EH (cell line): ENCODE measurements at places on chromosomes 16 and 17.

GRCh38 chr16:81864646-81865382 is 85.7 kb downstream of the PLCG2 start:
- DNase-seq = no peak

DNA sequence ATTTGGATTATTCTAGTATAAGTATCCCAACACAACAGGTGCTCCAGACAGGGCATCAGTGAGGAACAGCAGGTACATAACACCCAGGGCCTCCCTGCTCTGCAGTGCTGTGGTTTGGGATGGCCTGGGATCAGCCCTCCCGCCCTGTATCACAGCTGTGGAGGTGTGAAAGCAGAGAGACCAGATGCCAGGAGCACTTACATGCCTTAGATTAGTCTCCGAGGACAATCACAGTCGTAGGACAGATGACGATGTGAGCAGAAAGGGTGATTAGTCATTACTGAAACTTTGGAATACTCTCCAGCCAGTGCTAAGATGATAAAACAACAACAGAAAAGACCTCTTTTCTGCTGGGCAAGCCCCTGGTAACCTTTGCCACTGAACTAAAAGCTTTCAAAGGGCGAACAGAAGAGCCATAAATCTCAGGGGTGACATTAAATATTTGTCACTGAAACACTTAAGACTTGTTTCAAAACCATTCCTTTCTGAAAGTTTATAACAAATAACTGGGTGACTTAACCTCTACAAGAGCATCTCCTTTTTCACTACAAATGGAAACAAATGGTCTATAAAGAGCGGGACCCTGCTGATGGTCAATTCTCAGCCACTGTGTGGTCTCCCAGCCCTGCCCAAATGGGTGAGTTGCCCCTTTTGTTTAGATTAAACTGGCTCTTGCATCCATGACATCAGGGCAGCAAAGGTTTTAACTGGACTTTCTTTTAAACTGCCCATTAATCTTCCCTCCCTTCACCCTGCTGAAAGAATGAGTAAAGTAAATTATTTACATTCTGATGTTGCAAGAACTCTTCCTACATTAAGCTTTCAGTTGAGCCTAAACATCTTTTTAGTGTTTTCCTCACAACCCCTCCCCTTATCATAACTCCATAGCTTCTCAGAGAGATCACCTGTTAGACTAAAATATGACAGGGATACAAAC is 183.1 kb upstream of the COX10 start:
- DNase-seq = peak; percentile 23

GRCh38 chr16:13150181-13150885 is 248.9 kb downstream of the SHISA9 start:
- no peak for DNase-seq

DNA sequence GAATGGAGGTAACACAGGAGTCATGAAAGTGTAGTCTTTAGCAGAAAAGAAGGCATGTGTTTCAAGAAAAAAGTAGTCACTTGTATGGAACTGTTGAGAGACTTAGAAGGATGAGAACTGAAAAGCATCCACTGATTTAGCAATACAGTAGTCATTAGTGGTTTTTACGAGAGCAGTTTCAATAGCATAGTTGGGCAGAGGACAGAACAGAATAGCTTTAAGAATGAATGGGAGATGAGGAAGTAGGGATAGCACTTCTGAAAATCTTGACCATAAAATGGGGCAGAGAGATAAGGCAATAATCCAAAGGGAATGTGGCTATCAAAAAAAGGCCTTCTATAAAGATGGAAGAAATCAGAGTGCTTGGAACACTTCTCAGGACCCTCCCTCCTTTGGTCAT is 64.8 kb upstream of the C17orf78 start:
- peak; percentile 64 for DNase-seq

DNA sequence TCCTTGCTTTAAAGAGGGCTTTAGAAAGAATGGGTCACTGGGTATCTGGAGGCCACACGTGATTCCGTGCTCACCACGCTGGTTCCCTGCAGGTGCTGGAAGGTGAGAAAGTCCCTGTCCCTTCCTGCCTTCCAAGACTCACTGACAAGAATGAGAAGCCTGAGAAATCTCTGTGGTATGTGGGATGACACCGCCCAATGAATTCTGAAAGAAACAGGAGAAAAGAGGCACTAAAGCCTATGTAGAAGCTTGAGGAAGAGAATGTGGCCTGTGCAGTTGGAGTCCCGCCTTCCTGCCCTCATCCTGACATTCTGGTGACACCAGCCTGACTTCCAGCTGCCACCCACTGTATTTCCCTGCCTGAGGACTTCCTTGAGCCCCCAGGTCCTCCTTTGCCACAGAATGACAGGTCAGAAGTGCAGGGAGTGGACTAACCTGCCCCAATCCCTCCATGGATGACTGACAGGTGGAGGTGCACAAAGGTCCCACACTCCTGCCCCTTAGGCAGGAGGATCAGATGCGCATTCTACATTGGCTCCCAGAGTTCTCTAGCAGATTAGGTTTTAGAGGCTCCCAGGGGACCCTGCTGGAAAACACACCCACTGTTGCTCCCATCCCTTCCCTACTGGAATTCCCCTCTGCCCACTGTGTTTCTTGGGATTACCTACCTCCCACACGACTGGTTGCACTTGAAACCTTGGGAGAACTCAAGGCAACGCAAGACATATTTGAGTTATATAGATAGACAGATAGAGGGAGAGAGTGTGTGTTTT is 38.6 kb upstream of the TENT4B start:
- peak; percentile 32 for DNase-seq

- no peak for DNase-seq
Observed at GRCh38 chr16:53960954-53961616, 257.1 kb downstream of the FTO start.

GRCh38 chr16:17252701-17253100 is 218.1 kb downstream of the XYLT1 start:
- no peak for DNase-seq

- DNase-seq = no peak
Observed at GRCh38 chr17:61815863-61816503, 47.3 kb downstream of the BRIP1 start.

- no peak for DNase-seq
Observed at GRCh38 chr17:34711646-34712045, 132.3 kb downstream of the TMEM132E start.

- DNase-seq = no peak
Observed at GRCh38 chr16:53571763-53572162, 68.8 kb upstream of the AKTIP start.

DNA sequence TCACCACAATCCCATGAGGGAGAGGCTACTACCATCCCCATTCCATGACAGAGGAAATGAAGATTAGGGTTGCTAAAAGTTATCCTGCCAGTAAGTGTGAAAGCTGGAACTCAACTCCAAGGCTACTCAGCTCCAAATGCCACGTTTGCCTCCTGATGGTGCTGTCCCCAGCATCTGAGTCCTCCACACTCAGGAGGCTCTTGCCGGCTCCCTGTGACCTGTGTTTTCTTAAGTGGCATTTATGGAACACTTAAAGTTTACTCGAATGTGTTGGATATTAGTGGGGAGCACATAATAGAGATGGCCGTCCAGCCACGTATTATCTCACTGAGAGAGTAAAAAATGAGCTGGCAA is 267.9 kb downstream of the CBLN1 start:
- no peak for DNase-seq
